ENCODE measurements at places on chromosomes 1 and 21.

DNA sequence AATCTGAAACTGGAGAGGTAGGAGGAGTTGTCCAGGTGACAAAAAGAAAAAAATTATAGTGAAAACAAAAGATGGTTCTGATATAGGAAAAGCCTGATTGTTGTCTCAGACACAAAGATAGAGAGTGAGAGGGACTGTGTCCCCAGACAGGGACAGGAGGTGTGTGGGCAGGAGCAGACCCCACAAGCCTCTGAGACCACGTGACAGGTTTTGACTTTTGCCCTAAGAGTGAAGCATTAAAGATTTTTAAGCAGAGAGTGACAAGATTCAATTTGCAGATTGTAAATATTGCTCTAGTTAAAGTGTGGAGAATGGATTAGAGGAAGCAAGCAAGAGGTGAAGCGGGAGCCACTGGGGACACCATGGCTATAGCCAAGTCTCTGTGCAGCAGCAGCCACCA is 10.4 kb downstream of the PRR9 start:
- DNase-seq, result no peak

GRCh38 chr1:198167436-198167934 is 10.7 kb downstream of the NEK7 start:
- no peak for DNase-seq

DNA sequence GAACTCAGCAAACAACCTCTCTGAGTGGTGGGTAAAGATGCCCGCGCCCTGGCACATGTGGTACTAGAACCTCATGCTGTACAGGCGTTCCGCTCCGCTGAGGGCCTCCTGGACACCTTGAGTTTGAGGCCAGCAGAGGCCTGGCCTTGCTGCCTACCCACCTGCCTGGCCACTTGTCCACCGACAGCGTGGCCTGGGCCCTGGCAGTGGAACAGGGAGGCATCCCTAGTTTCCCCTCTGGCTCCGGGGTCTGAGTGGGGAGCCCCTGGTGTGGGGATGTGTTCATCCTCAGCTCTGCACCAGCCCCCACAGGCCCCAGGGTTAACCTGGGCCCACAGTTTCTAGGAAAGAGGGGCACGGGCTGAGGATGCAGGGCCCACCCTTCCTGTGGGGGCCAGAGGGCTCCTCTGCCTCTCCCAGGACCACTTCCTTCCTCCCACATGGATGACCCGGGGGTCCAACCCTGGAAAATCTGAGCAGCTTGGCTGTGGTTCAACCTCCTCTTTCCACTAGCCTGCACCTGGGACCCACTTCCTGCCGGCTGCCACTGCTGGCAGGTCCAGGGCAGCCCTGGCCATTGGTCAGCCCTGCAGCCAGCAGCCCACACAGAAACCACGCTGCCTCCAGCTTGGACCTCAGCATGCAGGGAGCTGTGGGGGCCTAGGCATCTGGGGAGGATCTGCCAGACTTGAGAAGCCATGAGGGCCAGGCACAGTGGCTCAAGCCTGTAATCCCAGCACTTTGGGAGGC is 53.3 kb upstream of the COL18A1 start:
- no peak for DNase-seq

DNA sequence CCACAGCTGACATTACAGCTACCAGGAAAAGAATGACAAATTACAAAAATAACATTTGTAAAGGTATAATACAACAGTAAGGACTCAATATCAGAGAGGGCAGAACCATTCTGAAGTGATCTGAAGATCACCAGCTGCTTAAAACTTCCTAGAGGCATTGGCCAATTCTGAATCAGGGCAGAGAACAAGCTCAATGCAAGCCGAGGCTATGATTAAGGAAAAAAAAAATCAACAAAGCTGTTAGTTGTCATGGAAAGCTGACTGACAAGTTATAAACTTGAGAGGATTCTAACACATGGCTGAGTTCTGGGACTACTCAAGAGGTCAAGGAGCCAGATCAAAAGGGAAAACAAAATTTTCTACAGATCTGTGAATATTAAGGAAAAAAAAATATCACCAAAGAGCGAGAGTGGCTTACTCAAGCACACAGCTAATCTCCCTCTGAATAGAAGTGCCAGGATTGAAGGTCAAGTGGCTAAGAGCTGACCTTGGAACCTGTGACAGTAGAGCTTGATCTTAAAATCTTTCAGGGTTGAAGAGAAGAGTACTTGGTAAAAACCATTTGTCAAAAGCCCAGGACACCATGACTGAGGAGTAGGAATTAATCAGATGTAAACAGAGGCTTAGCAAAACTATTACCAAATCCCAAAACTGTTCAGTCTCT is 383.4 kb downstream of the USP25 start:
- DNase-seq, result no peak

DNA sequence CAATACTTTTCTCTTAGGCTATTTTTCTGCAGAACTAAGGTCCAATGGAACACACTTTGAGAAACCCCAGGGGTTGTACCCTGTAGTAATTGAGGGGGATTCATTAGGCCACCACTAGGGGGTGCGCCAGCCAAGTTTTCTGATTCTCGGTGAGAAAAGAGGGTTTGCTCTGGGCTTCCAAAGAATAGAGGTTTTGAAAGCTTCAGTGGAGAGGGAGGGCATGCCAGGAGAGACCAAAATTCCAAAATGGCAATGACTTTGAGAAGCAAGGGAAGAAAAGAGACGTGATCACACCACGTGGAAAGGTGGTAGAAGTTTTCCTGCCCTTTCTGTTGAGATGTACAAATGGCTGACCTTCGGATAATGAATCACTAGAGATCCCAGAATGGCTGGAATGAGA is 323.3 kb downstream of the RPS6KC1 start:
- no peak for DNase-seq

GRCh38 chr1:156931211-156931952 is 10.9 kb downstream of the LRRC71 start:
- DNase-seq, result no peak

GRCh38 chr1:54359393-54360162 is 46.6 kb downstream of the SSBP3 start:
- no peak for DNase-seq

GRCh38 chr1:22540337-22540736 is 23.0 kb upstream of the EPHA8 start:
- no peak for DNase-seq

- DNase-seq, result no peak
These were observed 49.1 kb upstream of the CPLANE2 start for GRCh38 chr1:16286122-16286521.
